ENCODE measurements at places on chromosomes 7 and 10.

DNA sequence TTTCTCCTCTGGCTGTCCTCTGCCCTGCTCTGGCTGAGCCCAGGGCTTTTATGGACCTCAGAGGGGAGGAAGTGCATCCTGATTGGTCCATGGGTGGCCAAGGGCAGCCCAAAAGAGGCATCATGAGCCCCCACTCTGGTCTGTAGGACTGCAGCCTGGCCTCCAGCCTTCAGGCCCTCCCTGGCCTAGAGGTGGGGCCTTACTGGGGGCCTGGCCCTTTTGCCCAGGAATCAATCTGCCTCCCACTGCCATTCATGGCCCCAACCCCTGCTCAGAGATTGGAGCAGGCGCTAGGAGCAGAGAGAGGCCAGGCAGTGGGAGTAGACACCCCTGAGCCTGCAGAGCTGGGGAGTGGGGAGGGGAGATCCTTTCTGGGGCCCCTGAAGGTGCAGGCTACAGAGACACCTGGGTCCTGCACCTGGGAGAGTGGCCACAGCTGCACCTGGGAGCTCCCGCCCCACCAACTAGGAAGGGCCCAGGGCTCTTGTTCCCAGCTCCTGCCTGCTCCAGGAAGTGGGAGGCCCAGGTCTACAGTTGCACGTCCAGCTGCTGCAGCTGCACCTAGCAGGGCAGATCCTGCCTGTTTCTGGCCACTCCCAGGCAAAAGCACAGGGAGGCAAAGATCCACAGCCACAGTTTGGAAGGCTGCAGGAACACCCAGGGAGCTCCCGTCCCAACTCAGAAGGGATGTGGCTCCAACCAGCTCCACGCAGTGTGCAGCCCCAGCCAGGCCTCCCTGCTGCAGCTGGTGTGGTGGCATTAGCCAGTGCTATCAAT is 6.4 kb upstream of the DYNC2I1 start:
- no peak for DNase-seq

DNA sequence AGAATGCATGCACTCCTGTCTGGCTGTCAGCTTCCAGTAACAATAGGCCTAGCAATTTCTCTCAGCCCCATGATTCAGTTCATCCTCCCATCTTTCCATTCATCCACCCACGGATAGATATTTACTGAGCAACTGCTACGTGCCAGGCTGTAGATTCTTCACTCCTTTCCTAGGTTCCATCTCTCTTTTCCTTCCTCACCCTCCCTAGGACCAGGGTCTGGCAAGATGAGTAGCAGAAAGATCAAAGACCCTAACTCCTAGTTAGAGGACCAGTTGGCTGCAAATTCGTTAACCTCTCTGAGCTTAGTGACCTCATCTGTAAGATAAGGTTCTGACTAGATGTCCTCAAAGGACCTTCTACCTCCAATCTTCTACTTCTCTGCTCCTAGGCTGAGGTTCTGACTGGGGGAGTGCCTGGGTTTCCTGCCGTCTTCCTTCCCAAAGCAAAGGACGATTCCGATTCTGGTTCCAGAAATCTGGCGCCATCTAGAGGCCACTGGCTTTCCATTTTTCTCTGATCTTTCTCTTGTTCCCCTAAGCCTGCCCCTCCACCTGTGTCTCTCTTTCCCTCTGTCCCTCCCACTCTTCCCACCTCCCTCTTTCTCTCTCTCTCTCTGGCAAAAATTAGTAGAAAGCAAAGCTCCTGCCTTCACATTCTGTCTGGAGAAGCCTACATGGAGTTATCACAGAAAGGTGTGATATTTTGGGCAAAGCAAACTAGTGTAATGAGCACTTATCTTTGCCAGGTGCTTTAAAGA is 26.2 kb downstream of the TBATA start:
- DNase-seq, result peak; percentile 46

- DNase-seq, result no peak
Measured at GRCh38 chr7:103622274-103622673, 176.3 kb upstream of the SLC26A5 start.

- DNase-seq, result no peak
Measured at GRCh38 chr7:42720012-42720411, 191.9 kb downstream of the C7orf25 start.

GRCh38 chr7:139658908-139659675 is 118.7 kb downstream of the HIPK2 start:
- DNase-seq, result no peak

GRCh38 chr7:40530292-40530691 is 395.5 kb downstream of the SUGCT start:
- DNase-seq, result no peak

DNA sequence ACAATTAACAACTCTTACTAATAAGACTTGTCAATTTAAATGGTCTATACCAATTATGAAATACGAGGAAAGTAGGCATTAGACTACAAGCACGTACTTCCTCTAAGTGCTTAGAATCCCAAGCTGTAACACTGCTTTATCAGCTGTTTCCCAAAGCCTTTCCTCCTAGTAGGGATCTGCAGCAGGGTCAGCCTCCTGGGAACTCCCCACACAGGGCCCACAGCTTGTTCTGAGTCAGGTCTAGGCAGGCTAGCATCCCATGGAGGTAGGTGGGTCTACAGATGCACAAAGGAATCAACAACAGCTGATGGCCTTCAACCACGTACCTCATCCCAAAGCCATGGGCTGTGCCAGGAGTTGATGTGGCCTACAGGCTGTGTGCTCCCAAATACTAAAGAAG is 14.7 kb downstream of the MMS19 start:
- no peak for DNase-seq

DNA sequence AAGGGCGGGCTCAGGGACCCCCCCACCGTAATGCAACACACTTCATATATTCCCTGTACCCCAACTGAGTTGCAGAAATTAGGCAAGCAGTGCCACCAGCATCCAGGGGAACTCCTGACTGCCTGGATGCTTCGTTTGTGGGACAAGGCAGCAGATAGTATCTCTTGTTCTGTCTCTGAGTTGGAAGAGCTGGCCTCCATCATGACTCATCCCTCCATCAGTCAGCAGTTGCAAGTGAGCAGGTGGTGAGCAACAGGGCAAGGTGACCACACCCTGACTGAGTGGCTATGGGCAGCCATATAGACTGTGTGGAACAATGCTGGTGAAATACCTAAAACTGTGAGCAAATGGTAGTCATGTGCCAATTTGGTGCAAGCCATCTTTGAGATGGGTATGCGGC is 22.8 kb upstream of the ADAMTS14 start:
- DNase-seq, result no peak

- no peak for DNase-seq
Measured at GRCh38 chr7:30880125-30880720, 31.4 kb upstream of the AQP1 start.

DNA sequence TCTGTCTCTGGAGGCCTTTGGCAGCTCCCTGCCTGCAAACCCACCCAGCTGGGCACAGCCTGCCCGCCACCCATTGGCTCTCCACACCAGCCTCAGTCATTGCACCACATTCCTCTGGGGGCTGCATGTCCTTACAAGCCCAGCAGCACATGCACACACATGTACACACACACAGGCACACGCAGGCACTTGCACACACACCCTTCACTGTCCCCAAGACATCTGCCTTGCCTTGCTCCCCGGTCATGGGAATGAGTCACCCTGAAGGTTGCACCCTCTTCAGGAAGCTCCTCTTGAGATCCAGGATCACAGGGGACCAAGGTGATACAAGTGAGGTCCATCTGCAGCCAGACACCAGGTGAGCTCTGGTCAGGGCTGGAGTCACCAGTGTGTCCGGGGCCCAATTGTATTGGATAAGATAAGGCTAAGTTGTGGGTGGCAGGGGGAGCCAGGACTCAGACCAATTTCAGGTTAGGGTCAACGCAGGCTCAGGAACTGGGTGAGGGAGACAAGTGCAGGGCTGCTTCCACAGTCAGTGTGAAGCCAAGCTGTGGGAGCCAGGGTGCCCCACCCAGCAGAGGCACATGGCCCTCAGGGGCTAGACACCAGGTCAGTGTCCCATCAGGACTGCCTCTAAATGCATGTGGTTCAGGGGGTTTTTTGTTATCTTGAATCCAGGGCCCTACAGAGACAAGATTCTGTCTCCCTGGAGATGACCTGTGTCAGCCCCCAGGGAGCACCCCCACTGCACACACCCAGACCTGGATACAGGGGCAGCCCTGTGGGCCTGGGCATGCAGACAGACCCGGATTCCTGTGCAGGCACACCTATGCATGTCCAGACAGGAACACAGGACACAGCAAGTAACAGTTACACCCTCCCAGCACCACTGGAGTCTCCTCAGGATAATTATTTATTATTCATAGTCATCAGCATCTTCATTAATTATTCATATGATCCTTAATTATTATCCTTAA is 33.8 kb downstream of the KCNH2 start:
- no peak for DNase-seq

GRCh38 chr10:112990271-112990670 is 40.2 kb downstream of the TCF7L2 start:
- no peak for DNase-seq

DNA sequence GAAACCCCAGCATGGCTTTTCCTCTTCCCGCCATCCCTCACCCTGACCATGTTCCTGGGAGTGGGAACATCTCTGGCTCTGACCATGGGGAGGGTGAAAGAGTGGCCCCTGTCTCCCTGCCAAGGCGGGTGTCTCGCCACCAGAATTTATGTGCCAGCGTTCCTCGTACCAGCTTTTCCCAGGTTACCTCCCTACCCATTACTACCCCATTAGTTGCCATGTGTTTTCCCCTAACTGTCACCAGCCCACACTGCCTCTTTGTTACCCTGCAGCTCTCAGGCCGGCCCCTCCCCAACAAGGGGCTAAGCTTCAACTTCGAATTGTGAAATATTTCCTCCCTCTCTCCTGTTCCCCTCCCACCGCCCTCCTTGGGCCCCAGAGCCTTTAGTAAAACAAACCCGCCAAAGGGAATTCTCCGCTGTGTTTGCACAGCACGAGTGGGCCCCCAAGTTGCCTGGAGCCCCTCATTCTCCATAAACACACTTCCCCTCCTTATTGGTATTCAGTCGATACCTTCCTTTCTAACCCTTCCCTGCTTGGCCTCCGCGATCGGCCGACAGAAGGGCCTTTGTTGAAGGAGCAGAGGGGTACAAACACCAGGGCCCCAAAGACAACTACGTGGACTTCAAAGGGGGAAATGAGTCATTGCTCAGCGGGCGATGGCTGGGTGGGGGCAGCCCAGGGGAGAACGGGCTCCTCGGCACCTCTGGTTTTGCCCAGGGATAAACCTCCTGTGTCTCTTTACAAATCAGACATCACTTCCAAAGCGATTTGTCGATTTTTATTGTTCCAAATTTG is 45.5 kb downstream of the SLIT1 start:
- DNase-seq, result no peak

DNA sequence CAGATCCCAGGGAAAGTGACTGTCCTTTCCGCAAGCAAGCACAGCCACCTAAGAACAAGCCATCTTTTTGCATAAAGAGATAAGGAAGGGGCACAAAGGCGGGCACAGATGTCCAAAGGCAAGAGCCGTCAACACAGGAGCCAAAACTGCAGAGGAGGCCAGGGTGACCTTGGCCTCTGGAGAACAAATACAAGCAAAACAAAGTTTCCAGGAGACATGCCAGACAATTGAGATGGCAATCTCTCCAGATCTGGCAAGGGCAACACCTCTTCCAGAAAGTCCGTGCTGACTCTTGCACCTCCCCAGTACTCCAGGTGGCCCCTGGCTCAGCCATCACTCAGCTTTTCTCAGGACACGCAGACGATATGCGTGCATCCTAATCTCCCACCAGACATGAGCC is 58.2 kb downstream of the TEX36 start:
- no peak for DNase-seq

DNA sequence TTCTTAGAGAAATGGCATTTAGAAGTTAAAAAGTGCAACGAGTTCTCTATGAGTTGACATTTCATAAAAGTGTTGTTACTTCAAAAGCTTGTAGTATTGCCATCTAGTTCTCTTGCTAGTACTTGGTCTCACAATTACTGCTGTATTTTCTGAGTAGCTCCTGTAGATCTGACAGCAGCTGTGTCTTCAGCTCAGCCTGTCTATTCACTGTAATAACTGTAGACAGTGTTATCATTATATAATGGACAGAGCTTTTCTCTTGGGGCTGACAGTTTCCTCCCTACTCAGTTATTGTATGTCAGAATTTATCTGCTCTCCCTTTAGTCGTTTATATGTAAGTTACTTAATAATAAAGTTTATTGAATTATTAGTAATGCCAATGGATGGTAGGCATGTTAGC is 388.7 kb upstream of the VSTM2A start:
- no peak for DNase-seq

GRCh38 chr7:142280263-142280662 is 22.4 kb upstream of the PRSS58 start:
- no peak for DNase-seq

DNA sequence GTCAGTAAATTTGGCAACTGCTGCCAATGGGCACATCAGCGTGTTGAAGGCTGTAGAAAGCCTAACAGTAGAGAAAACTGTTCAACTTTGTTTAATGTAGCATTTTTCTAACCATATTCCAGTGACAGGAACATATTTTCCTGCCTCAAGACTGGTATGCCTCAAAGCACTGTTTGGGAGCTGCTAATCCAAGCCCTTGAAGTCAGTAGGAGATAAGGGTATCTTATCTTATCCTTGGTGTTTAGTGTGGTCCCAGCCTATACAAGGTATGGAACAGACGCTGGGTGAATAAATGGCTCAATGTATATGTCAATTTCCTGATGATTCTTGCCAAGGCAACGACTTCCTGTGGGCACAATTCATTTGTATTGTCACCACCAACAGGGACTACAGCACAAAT is 97.5 kb upstream of the CREB5 start:
- no peak for DNase-seq

GRCh38 chr7:153640586-153640985 is 411.6 kb upstream of the DPP6 start:
- no peak for DNase-seq

DNA sequence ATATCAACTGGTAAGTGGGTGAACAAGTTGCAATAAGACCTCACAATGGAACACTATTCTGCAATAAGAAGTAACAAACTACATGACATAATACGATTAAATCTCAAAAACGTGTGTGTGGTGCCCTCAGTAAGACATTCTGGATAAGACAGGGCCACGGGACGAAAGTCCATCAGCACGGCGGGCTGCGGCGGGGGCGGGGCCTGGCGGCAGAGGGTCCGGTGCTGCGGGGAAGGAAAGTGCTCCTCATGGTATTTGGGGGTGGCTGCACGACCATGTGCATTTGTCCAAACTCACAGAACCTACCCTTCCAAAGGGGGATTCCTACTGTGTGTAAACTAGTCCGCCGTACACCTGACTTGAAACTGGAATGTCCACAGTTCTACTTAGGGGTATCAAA is 341.8 kb downstream of the TCERG1L start:
- no peak for DNase-seq
